ENCODE measurements at places on chromosomes 3 and 15. TPM values are rescaled to one million over a fixed set of nuclear protein-coding genes. Genes with fewer than 3 reads are reported as not detected.

SKOR1 gene
- 0.15 TPM for total RNA-seq

B4GALT4 gene
- total RNA-seq, result 18.0 TPM

GOLGA8N gene
- 1.2 TPM for total RNA-seq

GRCh38 chr15:65767895-65768294 lies 24.2 kb downstream of the DENND4A start:
- H3K36me3 ChIP-seq, result no peaks in the 10 kb centered on the region
- no peak overlapping the region for H3K4me3 ChIP-seq
- DNase-seq, result no peak
- no peaks in the 10 kb centered on the region for H3K27me3 ChIP-seq

DNA sequence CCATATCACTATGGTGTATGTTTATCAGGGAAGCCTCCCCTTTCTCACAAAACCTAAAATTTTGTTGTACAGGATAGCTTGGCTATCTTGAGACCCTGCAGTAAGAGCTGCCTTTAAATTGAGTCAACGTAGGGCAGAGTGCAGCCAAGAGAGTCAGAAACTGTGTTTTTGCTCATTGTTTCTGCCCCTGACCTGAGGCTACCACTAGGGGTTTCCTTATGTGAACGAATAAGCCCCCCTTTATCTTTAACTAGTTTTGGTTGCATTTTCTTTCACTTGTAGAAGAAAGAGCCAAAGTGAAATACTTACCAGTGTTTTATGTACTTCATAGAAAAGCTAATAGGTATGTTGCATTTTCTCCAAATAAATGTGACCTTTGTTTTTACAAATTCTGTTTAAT lies 149.9 kb upstream of the TMC3 start:
- no peaks in the 10 kb centered on the region for H3K4me1 ChIP-seq
- H3K36me3 ChIP-seq, result no peaks in the 10 kb centered on the region

SLC22A13 gene
- 0.28 TPM for total RNA-seq

RMDN3 gene
- total RNA-seq, result 43.3 TPM

CHRNA5 gene
- 8.4 TPM for total RNA-seq

CTXN2 gene
- not detected for total RNA-seq

DNA sequence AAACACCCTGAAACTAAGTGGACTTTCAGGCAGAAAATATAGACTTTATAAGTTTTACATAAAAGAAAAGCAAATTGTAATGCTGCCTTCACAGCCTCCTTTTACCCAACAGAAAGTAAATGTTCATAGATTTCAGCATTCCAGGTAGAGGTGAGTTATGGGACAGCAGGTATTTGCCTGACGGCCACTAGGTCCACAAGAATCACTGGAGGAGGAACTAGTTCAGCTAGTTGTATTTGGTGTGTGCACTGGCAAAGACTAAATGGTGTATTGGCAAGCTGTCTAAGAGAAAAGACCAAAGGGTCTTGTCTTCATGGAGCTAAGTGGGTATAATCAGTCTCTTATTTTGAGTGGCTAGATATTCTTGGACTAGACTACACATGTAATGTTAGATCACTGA lies 34.2 kb downstream of the ZNF654 start:
- H3K27ac ChIP-seq, result no peak overlapping the region
- H3K27me3 ChIP-seq, result no peaks in the 10 kb centered on the region
- no peaks in the 10 kb centered on the region for H3K4me1 ChIP-seq
- DNase-seq, result no peak

- DNase-seq, result no peak
- H3K27ac ChIP-seq, result no peak overlapping the region
- H3K4me3 ChIP-seq, result no peak overlapping the region
Measured at GRCh38 chr15:78917888-78918287, 27.0 kb downstream of the CTSH start.

DNA sequence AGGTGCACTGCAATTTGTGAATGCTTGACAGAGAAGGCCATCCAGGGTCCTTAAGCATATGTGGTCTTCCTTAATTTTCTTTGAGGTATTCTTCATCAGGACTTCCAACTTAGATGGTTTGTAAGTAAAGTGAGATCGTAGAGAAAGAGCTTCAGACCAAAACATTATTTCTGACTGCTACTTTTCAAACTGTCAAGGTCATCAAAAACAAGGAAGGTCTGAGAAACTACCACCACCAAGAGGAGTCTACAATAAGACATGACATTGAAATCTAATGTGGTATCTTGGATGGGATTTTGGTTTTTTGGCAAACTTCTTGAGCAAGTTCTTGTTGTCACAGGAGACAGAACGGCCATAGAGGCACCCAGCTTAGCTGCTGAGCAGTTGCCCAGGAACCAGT lies 20.0 kb upstream of the RNF111 start:
- DNase-seq, result no peak
- no peaks in the 10 kb centered on the region for H3K4me1 ChIP-seq
- H3K4me3 ChIP-seq, result no peak overlapping the region

NRROS gene
- total RNA-seq, result 17.0 TPM

DNA sequence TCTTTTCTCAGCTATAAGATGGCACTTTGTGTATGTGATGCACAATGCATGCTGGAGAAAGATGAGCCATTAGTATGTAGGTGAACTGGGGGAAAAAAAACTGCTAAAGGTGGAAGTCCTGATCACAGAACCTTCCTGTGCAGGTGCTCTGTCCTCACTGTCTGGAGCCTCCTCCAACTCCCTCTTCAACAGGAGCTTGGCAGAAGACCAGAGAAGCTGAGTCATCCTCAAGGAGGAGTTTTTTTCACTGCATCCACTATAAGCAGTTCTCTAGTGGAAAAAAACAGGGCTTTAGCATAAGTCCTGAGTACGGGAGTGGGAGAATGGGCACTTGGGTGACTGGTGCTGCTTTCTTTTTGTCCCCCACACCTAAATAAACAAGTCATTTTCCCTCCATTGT lies 168.4 kb upstream of the CADPS start:
- no peaks in the 10 kb centered on the region for H3K36me3 ChIP-seq
- H3K27me3 ChIP-seq, result no peaks in the 10 kb centered on the region
- DNase-seq, result no peak
- no peak overlapping the region for H3K4me3 ChIP-seq
- H3K4me1 ChIP-seq, result no peaks in the 10 kb centered on the region

Measured in CD8-positive, alpha-beta memory T cell (primary cell).